ENCODE measurements at places on chromosomes 1 and 21. TPM values are rescaled to one million over a fixed set of nuclear protein-coding genes. Genes with fewer than 3 reads are reported as not detected.

The TNFRSF18 gene
- total RNA-seq: 16.3 TPM

The IGSF3 gene
- total RNA-seq: 55.4 TPM

The CDA gene
- 97.6 TPM for total RNA-seq

- no peak for ATAC-seq
These were observed 87.2 kb upstream of the CNIH3 start for GRCh38 chr1:224528900-224529299.

DNA sequence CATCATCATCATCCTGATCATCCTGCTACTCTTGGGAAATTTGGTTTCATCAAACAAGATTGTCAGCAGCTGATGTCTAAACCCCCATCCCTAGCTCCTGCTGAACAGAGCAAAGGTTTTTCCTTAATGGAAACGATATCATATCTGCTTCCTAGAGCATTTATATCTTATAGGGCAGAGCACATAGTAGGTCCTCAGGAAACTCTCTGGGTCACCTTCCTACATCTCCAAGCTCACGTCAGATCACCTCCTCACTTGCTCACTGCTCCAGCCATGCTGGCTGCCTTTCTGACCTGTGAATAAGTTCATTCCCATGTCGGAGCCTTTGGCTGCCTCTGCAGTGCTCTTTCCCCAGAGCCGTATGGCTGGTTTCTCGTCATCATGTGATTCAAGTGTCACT is 10.4 kb downstream of the FBXO2 start:
- no peak for ATAC-seq

DNA sequence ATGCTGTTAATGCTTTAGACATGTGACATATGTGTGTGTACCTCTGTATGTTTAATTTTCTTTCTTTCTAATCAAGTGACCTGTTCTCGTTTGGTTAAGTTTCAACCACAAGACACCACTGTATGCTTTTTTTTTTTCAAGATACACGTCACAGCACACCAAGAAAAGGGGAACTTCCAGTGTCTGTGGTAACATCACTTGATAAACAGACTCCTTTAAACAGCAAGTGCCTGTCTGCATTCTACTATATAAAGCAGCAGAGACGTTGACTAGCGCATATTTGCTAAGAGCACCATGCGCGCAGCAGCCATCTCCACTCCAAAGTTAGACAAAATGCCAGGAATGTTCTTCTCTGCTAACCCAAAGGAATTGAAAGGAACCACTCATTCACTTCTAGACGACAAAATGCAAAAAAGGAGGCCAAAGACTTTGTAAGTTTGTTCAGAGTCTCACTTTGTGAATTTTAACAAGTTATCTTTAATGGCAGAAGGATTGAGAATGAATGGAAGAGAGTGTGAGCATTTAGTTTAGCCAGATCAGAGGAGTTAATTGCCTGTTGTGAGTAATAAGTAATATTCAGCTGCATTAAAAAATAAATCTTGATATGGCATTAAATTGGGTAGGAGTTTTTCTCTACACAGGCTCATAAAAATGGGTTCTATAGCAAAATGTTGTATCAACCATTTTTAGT is at the start of gene RGS1:
Gene RGS1 (plus strand): TSS at position 275 of the 691 bp plus-strand sequence. CDS start 20 bp downstream, at position 295.
- peak; percentile 68 for ATAC-seq

- no peak for ATAC-seq
These were observed 37.6 kb upstream of the CLIC4 start for GRCh38 chr1:24707687-24708086.

- no peak for ATAC-seq
These were observed 1.6 kb upstream of the SHC1 start for GRCh38 chr1:154972213-154972516.

Measured in esophagus mucosa (tissue), 1 donor.